Muscle of leg (tissue), 16 donors: ENCODE measurements at places on chromosomes 11 and 22. TPM values are rescaled to one million over a fixed set of nuclear protein-coding genes. Genes with fewer than 3 reads are reported as not detected.

The SYT13 gene
- total RNA-seq = 0.49 TPM

The CRYBB2 gene
- total RNA-seq = 0.09 TPM

DNA sequence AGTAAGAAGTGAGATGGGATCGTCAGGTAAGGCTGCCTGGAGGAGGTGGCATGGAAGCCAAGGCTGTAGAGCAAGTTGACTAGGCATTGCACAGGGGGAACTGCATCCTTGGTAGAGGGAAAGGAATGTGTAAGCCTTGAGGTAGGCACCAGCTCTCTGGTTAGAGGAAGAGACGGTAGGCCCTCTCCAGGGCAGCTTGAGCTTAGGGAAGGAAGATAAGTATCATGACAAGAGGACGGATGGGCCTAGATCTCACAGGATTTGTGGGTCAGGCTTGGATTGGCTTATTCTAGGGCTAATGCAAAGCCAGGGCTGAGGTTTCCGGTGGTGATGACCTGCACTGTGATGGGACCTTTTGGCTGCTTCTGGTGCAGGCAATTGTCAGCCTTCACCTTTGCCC is 1035.8 kb downstream of the TBC1D22A start:
- no peak for DNase-seq
- H3K27me3 ChIP-seq = no peaks in the 10 kb centered on the region
- no peaks in the 10 kb centered on the region for H3K4me1 ChIP-seq
- H3K4me3 ChIP-seq = no peak overlapping the region
- no peaks in the 10 kb centered on the region for H3K36me3 ChIP-seq
- no peak overlapping the region for H3K27ac ChIP-seq

- no peak for DNase-seq
- no peaks in the 10 kb centered on the region for H3K27me3 ChIP-seq
- no peaks in the 10 kb centered on the region for H3K36me3 ChIP-seq
- H3K4me3 ChIP-seq = no peak overlapping the region
- no peak overlapping the region for H3K27ac ChIP-seq
These were observed 8.8 kb downstream of the HOATZ start for GRCh38 chr11:111523343-111523742.

- H3K4me1 ChIP-seq = no peaks in the 10 kb centered on the region
- H3K36me3 ChIP-seq = no peaks in the 10 kb centered on the region
- no peak for DNase-seq
- no peak overlapping the region for H3K27ac ChIP-seq
These were observed 6.3 kb upstream of the NDUFC2 start for GRCh38 chr11:78085972-78086371.

DNA sequence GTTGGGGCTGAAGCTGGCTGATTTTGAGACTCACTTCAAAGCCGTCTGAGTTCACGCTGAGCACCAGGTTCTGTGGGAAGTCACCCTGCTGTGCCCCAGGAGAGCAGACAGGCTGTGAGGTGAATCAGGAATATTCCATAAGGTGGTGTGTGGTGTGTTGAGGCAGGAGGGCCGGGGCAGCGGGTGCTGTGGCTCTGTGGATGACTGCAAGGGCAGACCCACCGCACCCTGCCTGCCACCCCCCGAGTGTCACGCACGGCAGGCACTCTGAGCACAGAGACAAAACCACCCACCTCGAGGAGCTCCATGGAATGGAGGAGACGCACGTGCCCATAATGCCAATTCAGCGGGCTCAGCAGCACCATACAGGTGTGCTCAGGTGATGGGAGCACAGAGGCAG is 147.8 kb downstream of the PKNOX2 start:
- DNase-seq = no peak
- peaks cover 36% of the 10 kb centered on the region for H3K4me1 ChIP-seq
- H3K27ac ChIP-seq = no peak overlapping the region
- no peak overlapping the region for H3K4me3 ChIP-seq
- H3K27me3 ChIP-seq = no peaks in the 10 kb centered on the region
